NCI-H1105 (cell line): ENCODE measurements at places on chromosomes 3 and 15.

DNA sequence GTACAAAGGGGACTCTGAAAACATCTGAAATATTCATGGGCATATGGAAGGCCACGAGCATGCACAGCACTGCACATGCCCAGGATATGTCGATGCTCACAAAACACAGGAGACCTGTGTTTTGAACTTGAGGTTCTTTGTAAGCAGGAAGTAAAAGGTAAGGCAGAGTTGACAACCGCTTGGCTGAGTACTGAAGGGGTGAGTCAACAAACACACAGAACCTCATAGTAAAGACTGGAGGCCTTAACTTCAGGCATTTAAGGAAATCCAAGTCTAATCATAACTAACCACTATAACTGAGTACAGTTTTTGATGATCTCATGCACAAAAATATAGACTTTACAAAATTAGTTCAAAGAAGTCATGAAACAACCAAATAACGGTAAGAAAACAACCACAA, 80.6 kb downstream of the MYO9A start:
- no peak for DNase-seq

GRCh38 chr3:32438596-32439344, 47.1 kb downstream of the CMTM7 start:
- no peak for DNase-seq

DNA sequence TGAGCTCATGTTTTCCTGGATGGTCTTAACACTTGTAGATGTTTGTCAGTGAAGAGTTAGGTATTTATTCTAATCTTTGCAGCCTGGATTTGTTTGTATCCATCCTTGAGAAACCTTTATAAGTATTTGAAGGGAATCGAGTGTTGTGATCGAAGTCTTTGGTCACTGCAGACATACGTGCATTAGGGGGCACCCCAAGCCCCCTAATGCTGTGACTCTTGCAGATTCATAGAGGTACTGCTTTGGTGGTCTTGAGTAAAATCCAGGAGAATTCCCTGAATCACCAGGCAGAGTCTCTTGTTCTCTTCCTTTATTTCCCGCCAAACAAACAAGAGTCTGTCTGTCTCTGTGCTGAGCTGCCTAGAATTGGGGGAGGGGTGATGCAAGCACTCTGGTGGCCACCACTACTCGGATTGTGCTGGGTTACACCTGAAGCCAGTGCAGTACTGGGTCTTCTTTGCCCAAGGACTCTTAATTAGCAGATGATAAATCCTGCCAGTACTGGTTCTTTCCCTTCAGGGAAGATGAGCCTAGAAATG, 170.5 kb upstream of the POU1F1 start:
- DNase-seq, result no peak

GRCh38 chr3:106172101-106172500, 303.3 kb upstream of the CBLB start:
- no peak for DNase-seq

DNA sequence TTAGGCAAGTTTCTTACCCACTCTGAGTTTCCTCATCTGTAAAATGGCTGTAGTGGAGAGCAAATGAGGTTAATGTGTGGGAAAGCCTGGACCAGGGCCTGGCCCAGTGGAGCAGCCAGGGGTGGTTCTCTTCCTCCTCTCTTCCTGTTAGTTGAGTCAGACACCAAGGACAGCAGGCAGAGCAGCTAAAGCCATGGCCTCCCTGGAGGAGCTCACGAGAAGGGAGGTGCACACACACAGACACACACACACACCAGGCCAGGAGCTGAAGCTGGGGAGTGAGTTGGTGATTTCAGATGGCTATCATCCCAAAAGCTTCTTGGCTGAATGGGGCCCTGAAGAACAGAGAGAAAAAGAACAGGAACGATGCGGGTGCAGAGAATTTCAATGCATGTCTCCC, 33.2 kb upstream of the TSPAN3 start:
- DNase-seq, result no peak

DNA sequence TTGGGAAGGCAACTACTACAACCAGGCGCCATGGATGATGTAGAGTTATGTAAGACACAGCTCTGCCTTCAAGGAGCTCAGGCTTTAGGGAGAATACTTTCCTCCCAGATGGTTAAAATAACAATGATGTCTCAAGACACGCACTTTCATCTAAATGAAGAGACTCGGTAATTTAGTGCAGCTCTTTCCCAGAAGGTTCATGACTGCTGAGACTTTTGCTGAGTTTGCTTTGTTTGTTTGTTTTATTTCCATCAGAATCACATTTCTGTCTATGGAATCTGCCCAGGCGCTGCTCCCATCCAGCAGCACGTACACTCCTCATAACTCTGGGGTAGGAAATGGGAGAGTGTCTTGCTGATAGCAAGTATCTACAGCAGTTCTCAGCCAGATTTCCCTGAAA, 33.9 kb upstream of the MEX3B start:
- DNase-seq, result no peak

GRCh38 chr15:94411285-94411684, 179.9 kb downstream of the MCTP2 start:
- DNase-seq, result peak; percentile 73

DNA sequence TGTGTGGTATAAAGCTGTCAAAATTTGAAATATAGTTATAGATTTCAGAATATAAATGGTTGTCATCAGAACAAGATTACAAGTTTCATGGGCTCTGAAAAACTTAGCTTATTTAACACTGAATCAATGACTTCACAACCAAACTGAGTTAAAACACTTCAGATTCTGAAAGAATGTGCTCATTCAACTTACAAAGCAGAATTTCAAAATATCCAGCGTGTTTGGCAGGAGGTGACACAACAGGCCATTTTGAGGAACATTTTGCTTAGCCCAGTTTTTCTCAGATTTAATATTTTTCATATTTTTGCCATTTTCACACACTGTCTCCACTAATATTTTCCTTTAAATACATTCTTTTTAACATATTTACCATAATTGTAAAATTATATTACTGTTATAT, 781.1 kb downstream of the TUSC7 start:
- DNase-seq, result no peak

DNA sequence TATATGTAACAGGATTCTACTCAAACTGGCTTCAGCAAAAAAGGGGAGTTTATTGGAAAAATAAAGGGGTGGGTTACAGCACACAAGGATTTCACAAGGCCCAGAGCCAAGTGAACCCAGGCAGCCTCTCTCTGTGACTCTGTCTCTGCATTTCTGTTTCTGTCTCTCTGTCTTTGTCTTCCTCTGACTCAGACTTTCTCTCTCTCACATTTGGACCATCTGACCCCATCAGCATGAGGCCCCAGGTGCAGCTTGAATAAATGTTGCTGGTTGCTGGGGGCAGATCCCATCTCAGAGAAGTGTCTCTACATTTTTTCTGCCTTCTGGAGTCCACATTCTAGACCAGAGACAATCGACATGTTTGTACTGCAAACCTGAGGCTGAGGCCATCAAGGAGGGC, 45.0 kb downstream of the RPLP1 start:
- DNase-seq, result no peak

GRCh38 chr3:108130701-108131474, 40.1 kb upstream of the CD47 start:
- no peak for DNase-seq

GRCh38 chr3:142165194-142165593, 15.8 kb upstream of the TFDP2 start:
- DNase-seq, result no peak

GRCh38 chr3:138440121-138440521, 5.7 kb downstream of the ESYT3 start:
- DNase-seq, result peak; percentile 61

- DNase-seq, result no peak
Observed at GRCh38 chr3:2036076-2036475, 62.6 kb upstream of the CNTN4 start.

- no peak for DNase-seq
Observed at GRCh38 chr15:63041402-63041973, 1.1 kb upstream of the TPM1 start.

GRCh38 chr3:112585782-112586181, 23.9 kb downstream of the SLC35A5 start:
- DNase-seq, result no peak

GRCh38 chr3:177440456-177441104, 243.3 kb upstream of the TBL1XR1 start:
- no peak for DNase-seq

GRCh38 chr3:168877899-168878298, 782.2 kb upstream of the GOLIM4 start:
- DNase-seq, result peak; percentile 87

- DNase-seq, result no peak
Observed at GRCh38 chr15:62749036-62749815, 293.3 kb upstream of the TPM1 start.

GRCh38 chr3:2526926-2527325, 428.3 kb downstream of the CNTN4 start:
- no peak for DNase-seq

DNA sequence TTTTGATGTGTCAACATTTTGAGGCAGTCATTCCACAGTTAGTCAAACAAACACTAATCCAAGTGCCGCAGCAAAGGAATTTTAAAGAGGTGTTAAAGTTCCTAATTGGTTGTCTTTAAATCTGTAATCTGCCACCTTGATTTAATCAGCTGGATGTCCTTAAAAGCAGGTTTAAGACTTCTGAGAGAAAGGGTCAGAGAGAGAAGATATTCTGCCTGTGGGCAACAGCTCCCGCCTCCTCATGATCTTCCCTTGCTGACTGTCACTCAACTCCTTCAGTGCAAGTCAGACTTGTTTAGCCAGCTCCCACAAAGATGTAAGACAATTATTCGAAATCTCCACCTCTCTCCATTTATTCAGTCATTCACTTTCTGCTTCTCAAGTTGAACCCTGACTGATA, 92.6 kb upstream of the MYRIP start:
- no peak for DNase-seq

DNA sequence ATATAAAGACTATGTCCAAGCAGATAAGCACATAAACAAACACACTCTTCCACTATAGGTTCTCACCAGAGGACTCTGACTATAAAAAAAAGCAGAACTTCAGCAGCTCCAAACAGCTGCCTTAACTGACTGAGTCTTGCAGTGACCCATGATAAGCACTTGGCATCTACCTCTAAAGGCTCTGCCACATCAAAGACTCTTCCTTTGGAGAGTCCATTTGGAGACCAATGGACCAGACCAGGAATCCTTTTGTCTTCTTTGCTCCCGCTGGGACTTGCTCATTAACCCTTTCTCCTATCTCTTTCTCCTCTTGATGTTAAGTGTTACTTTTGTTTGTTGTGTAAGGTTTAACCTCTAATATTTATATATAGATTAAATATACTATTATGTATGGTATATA, 424.1 kb downstream of the RSL24D1 start:
- no peak for DNase-seq

- DNase-seq, result no peak
Observed at GRCh38 chr3:36765104-36765503, 751 bp upstream of the DCLK3 start.

- DNase-seq, result no peak
Observed at GRCh38 chr3:194399166-194399565, at the start of gene GP5. Gene GP5, minus strand, starts transcription at chr3:194399266. Its CDS starts 984 bp downstream, at chr3:194398282.

- no peak for DNase-seq
Observed at GRCh38 chr3:67712259-67712658, 57.8 kb upstream of the SUCLG2 start.

GRCh38 chr15:34620814-34621213, 37.4 kb upstream of the GOLGA8B start:
- DNase-seq, result no peak

DNA sequence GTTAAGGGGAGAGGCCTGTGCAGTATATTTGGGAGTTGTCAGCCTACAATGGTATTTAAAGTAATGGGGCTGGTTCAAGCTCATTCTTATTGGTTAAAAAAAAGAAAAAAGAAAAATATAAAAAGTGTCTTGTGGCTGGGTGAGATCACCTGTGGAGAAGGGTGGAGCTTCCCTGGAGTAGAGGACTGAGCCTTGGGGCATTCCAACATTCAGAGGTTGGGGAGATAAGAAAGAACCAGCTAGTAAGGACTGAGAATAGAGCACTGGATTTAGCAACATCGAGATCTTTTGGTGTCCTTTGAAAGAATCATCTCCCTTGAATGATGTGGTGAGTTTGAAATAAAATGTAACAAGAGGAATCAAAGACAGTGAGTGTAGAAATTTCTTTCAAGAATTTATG, 5.2 kb downstream of the SLC49A4 start:
- DNase-seq, result no peak
